Smooth muscle cell of bladder (primary cell): ENCODE measurements at places on chromosomes 11 and 22. TPM values are rescaled to one million over a fixed set of nuclear protein-coding genes. Genes with fewer than 3 reads are reported as not detected.

SLC5A1 gene
- total RNA-seq: not detected in 2 replicates

ARHGEF17 gene
- 14.5 and 25.1 TPM in 2 replicates for total RNA-seq

SCN3B gene
- not detected in 2 replicates for total RNA-seq

PKP3 gene
- total RNA-seq: 1.3 and 1.6 TPM in 2 replicates

FREY1 gene
- total RNA-seq: 1.00 and 1.4 TPM in 2 replicates

CST6 gene
- 0.14 TPM in 1 of 2 replicates, not detected in the other for total RNA-seq
